ENCODE measurements at places on chromosomes 3 and 15. TPM values are rescaled to one million over a fixed set of nuclear protein-coding genes. Genes with fewer than 3 reads are reported as not detected.

DNA sequence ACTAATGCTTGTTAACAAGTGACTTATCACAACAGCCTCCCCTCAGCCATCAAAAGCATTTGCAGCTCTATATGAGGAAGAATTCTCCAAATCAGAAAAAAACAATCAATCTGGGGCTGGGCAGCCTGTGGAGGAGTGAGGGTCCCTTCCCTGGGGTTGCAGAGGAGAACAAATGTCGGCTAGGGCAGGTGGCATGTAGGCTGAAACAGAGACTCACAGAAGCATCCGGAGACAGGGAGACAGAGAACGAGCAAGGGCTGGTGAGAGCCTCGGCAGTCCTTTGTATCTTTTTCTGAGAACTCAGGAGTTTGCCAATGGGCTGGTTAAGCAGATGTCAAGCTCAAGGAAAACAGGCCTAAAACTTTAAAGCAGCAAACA, 15.8 kb downstream of the ITGA11 start:
- DNase-seq = no peak

GRCh38 chr3:135023996-135024658, 229.1 kb downstream of the EPHB1 start:
- no peak for DNase-seq

DNA sequence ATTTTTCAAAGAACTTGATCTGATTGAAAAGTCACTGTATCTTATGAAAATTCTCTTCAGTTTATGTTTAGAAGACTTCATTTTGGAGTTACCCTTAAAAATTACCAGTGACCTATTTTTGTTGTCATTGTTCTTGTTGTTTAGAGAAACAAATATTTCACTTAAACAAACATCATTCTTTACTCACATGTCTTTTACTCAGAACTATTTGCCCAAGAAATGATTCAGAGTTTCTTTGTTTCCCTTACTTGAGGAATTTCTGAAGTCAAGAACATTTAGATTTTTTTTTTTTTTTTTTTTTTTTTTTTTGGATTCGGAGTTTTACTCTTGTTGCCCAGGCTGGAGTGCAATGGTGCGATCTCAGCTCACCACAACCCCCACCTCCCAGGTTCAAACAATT, 259.6 kb upstream of the UBE2E1 start:
- no peak for DNase-seq

DNA sequence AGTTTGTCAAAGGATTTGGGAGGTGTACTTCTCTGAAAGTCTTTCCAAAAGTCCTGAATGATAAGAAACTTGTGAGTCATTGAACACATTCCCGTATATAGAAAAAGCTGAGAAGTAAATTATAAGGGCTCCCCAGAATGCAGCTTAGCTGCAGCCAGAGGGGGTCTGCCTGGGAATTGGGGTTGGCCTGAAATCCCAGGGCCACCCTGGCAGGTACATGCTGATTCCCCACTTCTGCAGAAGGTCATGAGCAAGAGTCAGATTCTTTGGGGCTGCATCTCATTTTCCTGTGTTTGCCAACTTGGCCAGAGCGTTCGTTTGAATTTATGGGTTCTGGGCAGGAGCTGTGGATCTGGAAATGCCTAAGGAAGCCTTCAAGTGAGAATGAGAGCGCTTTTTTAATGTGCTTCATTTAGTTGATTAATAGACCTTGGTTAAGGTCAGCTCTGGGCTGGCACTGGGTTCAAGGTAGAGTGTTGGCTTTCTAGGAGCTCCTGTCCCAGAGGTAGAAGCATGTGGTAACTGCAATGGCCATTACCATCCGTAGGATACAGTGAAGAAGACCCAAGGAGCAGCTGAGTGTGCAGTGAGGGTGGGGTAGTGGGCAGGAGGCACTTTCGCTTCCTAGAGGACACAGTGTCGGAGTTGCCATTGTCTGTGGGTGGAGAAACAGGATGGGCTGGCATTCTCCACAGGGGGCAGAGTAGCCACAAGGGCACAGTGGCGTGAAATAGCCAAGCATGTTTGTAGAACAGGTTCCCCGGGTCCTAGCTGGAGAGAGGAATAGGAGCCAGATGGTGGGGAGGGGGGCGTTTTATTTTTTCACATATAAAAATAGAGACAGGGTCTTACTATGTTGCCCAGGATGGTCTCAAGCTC, 3.2 kb downstream of the SLC6A6 start:
- DNase-seq = no peak

- no peak for DNase-seq
Observed at GRCh38 chr3:189548053-189548452, 83.1 kb upstream of the TP63 start.

DNA sequence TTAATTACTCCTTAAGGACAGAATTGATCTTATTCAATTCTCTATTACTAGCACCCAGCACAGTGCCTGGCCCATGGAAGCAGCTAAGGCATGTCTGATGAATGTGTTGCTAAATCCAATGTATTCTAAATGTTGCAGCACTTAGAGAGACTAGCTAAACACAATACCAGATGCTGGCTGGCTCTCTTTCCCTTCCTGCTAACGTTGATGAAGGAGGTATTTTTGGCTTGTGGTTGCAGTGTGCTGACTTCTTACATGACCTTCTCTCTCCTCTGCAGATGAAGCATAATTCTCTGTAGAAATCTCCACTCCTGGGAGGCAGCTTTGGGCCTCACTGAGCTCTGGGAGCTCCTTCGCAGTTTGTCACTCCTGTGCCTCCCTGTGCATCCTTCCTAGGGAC, 183.6 kb downstream of the PEX5L start:
- peak; percentile 16 for DNase-seq

DNA sequence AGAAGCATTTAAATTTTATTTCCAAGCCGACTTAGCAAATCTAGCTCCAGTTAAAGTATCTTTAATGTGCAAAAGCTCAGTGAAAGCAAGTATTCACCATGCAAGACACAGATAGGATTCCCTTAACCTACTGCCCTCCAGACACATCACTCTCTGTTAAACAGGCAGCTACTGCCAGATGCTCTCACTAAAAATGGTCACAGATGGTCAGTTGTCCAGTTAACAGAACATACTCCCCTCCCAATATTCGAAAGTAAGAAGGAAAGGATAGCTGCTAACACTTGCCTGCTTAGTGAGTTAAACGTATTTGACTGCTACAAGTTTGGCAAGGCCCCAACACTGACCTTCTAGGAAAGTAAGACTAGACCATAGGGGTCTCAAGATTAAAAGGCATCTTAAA, 73.7 kb downstream of the PRTG start:
- DNase-seq = no peak

DNA sequence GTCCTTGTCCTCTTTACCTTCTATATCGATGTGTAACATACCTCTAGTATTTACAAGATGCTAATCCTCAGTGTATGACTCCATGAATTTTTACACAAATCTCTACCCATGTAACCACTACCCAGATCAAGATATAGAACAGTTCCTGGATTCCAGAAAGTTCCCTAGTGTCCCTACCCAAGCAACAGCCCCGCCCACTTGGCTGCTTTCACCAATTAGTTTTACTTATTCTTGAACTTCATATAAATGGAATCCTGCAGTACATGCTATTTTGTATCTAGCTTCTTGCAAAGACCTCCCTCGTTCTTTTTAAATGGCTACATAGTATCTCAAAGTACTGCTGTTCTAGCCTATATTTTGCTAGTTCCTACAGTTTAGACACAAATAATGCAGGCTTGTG, 33.0 kb downstream of the CD276 start:
- no peak for DNase-seq

DNA sequence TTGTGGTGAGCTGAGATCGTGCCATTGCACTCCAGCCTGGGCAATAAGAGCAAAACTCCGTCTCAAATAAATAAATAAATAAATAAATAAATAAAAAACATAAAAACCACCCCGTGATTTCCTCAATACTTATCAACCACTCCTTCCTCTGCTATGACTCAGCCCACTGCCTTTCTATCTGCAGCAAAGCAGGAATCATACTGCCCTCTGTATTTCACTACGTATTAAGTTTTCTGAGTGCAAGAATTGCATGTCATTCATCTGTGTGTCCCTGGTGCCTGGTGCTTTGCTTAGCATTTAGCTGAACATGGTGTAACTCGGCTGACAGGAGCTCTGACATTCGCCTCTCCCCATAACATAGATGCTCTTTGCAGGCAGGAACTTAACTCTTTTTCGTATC, 7.1 kb downstream of the LSG1 start:
- DNase-seq = no peak

- no peak for DNase-seq
Observed at GRCh38 chr3:9653565-9654248, 4.4 kb downstream of the MTMR14 start.

GRCh38 chr3:146187334-146187950, 26.5 kb upstream of the PLOD2 start:
- no peak for DNase-seq

GRCh38 chr3:217948-218347, 21.4 kb downstream of the CHL1 start:
- DNase-seq = no peak

- no peak for DNase-seq
Observed at GRCh38 chr3:30282154-30282696, 324.2 kb upstream of the TGFBR2 start.

GRCh38 chr15:25469377-25469776, 30.6 kb upstream of the UBE3A start:
- no peak for DNase-seq

- no peak for DNase-seq
Observed at GRCh38 chr15:41513506-41514227, at the start of gene LTK. Gene LTK, minus strand, starts transcription at chr15:41513827. Its CDS starts 118 bp downstream, at chr15:41513709.

DNA sequence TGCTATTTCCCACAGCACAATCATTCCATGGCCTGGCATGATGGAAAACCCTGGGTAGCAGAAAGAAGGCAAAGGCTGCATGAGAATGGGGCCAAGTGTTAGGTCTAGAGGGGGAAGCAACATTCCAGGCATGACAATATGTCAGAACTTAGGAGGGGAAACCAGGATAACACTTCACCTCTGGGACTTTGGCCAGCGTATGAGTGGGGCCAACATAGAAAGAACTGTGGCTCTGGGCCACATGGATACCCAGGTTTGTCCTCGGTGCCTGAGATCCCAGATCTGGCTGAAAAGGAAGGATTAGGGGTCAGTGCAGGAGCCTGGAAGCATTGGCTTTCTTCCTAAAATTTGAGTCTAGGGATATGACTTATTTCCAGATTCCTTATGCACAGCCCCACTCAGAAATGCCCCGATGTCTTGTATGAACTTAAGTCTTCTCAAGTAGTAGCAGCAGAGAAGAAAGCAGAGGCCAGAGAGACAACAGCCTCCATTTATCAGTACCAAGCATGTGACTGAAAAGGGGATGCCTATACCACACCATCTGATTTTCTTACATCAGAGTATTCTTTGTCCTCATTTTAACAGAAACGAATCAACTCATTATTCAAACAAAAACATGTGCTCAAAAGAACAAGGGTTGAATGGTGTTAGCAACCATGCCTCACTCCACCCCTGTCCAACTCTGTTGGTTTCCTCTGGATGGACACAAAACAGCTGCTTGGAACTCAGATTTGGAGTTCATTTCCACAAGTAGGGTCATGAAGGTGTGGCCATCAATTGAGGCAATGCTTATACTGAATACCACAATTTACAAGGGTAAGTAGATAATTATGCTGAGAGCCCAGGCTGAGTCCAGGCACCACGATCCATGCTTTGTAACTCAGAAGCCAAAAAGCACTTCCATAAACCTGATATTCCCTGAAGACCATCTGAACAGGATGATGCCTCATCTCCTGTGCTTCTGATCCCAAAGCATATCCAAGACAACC, 43.7 kb upstream of the NDUFB4 start:
- no peak for DNase-seq

GRCh38 chr3:180934638-180935037, 22.2 kb downstream of the FXR1 start:
- no peak for DNase-seq

- peak; percentile 36 for DNase-seq
Observed at GRCh38 chr3:13091898-13092611, 18.8 kb upstream of the IQSEC1 start.

- DNase-seq = no peak
Observed at GRCh38 chr3:34969513-34969912, 669.8 kb upstream of the ARPP21 start.

- DNase-seq = no peak
Observed at GRCh38 chr3:154766765-154767503, 313.2 kb upstream of the MME start.

DNA sequence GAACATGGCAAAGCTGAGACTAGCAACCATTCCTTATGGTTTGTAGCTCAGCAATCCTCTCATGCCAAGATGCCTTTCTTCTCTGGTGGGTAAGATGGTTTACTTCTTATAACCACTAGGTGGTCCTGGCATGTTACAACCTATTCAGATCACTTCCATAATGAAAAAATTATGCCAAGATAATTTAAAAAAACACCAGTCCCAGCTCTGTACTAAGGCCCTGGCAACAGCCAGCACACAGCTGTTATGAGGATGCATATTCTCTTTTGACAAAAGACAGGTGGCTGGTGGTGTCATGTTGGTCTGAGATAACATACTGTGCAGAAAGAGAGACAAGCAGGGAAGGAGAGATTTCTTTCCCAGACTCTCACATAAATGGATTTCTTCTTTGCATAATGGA, 65.7 kb upstream of the FRMD4B start:
- no peak for DNase-seq

GRCh38 chr3:112027826-112028225, 6.7 kb upstream of the TMPRSS7 start:
- no peak for DNase-seq

- no peak for DNase-seq
Observed at GRCh38 chr3:143578810-143579435, 269.3 kb downstream of the SLC9A9 start.

DNA sequence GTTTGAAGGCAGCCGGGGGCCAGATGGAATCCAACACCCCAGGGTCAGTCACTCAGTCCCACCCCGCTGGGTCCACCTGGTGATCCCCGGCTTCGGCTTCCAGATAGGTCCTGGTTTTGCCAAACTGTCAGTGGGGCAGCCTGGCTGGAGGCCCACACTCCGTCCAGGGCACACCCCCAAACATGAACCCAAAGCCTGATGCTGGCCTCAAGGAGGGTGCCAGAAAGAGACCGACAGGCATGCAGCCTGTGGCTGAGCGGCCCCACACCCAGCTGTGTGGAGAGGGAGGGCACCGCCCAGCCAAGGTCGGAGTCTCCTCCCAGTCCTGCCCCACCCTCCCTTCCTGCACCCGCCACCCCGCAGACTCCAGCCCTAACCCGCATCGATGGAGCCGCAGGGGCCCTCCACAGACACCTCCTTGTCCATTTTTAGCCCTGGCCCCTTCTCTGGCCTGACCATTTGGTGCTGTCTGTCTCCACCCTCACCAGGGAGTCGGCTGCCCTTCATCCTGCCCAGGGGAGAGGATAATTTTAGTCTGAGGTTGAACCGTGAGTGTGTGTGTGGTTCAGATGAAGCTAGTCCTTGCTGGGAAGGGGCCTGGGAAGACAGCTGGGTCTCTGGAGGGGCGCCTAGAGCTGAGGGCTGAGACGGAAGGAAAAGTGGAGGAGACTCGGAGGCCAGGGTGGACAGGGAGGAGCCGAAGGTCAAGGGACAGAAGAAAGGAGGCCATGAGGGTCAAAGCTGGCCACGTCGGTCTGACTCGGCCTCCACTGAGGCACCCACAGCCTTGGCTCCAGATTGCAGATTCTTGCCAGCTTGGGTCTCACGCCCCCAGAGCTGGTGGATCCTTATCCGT, 23.1 kb downstream of the TNK2 start:
- no peak for DNase-seq

IL16 gene
- polyA plus RNA-seq = 6.6 TPM

SLC22A13 gene
- 0.24 TPM for polyA plus RNA-seq

PRTG gene
- polyA plus RNA-seq = 3.2 TPM

CDHR4 gene
- 0.25 TPM for polyA plus RNA-seq

PFKFB4 gene
- 5.1 TPM for polyA plus RNA-seq

RPL32 gene
- 3,469 TPM for polyA plus RNA-seq

CACNA2D3 gene
- polyA plus RNA-seq = 1.9 TPM

FOXB1 gene
- polyA plus RNA-seq = not detected

WDR72 gene
- 0.25 TPM for polyA plus RNA-seq

CSPG4 gene
- polyA plus RNA-seq = 108 TPM

Data from forelimb muscle (tissue), 1 donor.